ENCODE measurements at places on chromosomes 3 and 15.

DNA sequence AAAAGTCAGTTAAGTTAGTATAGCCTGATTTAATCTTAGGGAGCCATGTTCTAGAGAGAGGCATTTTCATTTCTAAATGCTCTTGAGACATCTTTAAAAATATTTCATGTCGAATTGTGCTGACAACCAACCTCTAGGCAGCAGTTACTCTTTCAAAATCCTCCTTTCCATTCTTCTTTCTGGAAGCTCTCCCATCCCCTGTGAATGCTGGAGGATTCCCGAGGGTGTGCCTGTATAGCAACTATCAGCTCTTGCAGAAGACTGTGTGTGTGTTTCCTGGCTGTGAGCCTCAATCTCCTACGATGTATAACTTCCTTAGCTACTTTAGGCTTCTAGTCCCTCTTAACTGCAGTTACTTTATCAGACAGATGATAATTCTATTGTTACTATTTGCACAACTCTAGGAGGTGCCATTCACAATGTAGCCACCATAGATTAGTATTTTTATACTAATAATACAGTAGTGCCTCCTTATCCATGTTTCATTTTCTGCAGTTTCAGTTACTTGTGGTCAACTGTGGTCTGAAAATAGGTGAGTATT, 250.3 kb downstream of the EDEM1 start:
- no peak for DNase-seq

GRCh38 chr3:49397470-49397869, 14.3 kb downstream of the RHOA start:
- peak; percentile 34 for DNase-seq

GRCh38 chr3:128794067-128794768, 68.2 kb downstream of the RAB7A start:
- DNase-seq: peak; percentile 91

GRCh38 chr3:117084277-117084676, 374.7 kb downstream of the TUSC7 start:
- no peak for DNase-seq

DNA sequence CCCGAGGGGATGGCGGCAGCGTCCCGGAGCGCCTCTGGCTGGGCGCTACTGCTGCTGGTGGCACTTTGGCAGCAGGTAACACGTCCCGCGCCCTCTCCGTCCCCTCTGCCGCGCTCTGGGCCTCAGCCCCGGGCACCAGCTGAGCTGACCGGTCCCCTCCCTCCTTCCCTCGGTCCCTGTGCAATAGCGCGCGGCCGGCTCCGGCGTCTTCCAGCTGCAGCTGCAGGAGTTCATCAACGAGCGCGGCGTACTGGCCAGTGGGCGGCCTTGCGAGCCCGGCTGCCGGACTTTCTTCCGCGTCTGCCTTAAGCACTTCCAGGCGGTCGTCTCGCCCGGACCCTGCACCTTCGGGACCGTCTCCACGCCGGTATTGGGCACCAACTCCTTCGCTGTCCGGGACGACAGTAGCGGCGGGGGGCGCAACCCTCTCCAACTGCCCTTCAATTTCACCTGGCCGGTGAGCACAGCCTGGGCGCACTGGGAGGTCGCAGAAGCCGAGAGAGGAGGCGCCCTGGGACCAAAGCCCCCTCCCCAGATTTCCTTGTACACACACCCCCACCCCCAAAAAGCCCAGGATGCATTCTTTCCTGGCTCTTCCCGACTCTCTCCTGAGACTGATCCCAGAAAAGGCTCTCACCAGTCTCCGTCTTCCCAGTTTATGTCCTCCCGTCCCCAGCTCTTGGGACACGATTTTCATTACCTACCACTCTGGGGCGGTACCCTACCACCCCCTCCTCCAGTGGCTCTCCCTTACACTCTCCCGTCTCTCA, 705 bp downstream of the DLL4 start:
- DNase-seq: no peak

GRCh38 chr3:152219769-152220255, 48.9 kb upstream of the MBNL1 start:
- DNase-seq: no peak

- no peak for DNase-seq
Measured at GRCh38 chr15:40808861-40809450, 1.7 kb upstream of the DNAJC17 start.

- no peak for DNase-seq
Measured at GRCh38 chr3:39398700-39399099, 7.8 kb upstream of the RPSA start.

DNA sequence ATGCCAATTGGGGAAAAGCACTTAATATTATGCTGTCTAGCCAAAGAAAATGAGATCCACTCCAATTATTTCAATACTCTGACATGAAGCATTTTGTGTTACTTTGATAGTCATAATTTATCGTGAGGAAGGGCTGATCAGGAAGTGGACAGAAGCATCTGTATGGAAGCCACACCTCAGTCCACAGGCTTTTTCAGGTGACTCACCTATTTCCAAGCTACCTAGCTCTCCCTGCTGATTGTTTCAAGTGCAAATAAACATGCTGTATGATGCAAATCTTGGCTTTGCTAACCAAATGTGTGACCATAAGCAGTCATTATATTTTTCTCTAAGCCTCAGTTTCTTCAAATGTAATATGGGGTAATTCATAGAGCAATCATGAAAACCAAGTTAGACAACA, 30.8 kb upstream of the CPB1 start:
- DNase-seq: no peak

- DNase-seq: no peak
Measured at GRCh38 chr15:32657198-32657883, 15.8 kb downstream of the SCG5 start.

GRCh38 chr3:4730719-4731118, 237.6 kb downstream of the ITPR1 start:
- no peak for DNase-seq

DNA sequence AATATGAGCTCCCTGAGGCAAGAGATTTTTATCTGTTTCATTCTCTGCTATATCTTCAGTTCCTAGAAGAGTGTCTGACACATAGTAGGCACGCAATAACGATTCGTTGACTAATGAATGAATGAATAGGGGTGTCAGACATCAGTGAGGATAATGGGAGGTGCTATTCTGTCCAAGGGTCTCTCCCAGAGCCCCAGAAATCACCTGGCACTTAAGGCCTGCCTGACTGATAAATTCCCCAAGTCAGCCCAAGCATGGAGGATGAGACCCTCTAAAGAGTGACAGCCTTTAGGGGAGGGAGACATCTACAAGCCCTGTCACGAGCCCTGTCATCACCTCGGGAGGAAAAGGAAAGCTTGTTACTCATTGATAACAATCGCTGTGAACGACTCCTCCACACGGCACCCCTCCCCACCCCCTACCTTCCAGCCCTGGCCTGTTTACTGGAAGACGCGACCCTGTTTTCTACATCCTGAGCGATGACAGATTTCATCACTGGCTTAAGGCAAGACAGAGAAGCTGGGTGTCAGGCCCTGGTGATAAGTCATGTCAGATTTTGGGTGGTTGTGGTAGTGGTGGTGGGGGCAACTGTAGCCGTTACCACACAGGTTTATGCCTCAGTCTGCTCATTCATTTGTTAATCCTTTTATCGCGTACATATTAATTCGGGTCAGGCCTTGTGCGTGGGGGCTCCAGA, 23.1 kb downstream of the BHLHE40 start:
- DNase-seq: peak; percentile 30

DNA sequence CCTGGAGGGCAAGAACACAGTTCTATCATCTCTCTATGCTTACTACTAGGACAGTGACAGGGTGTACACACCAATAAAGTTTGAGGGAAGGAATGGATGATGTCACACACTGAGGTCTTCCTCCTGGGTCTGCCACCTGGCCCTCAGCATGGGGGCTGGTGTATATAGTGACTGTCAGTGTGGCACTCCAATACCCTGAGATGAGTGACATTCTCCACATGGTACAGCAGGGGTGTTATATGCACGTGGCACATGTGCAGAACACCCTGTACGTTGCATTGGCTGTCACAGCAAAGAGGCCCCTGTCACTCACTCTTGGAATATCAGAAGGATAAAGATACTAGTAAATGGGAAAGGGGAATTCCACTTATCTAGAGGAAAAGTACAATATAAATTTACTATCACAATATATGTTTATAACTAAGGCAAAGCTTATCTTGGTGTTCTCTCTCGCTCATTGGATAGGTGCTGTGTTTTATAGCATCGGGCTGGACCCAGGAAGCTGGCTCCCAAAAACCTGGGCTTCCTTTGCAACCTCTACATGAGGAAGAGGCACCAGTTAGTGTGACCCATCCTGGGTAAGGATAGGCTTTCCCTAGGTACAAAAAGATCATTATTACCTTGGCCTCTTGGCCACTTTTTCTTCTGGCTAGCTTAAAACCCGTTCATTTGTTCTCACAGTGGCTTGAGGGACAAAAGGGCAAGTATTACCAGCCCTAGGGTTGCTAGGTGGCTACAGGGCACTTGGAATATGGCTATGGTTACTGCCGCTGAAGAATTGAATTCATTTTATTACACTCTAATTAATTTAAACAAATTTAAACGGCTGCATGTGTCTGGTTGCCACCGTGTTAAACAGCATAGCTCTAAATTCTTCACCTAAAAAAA, 54.8 kb upstream of the HES1 start:
- no peak for DNase-seq

- DNase-seq: no peak
Measured at GRCh38 chr3:194711286-194711685, 25.6 kb downstream of the FAM43A start.

DNA sequence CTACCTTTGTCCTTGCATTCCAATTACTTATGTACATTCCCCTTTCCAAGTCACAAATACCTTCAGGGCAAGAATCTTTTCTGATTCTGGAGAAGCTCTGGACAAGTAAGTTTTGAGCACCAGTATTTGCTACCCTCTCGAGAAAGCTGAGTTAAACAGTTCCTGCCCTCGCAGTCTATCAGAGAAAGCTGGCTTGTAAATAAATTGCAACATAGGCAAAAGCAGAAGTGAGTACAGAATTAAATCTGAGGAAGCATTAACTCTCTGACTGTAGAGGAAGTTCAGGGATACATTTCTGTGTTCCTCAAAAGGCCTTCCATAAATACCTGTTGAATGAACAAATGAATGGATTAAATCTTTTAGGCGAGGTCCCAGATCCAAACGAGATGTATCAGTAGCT, 1.2 kb downstream of the OSBPL11 start:
- no peak for DNase-seq

GRCh38 chr3:119240101-119240590, 532 bp downstream of the B4GALT4 start:
- DNase-seq: no peak

Data from fibroblast of skin of right biceps (primary cell).